ENCODE measurements at places on chromosomes 11 and 22.

- no peak for DNase-seq
Observed at GRCh38 chr11:134646561-134646960, 234.5 kb upstream of the B3GAT1 start.

DNA sequence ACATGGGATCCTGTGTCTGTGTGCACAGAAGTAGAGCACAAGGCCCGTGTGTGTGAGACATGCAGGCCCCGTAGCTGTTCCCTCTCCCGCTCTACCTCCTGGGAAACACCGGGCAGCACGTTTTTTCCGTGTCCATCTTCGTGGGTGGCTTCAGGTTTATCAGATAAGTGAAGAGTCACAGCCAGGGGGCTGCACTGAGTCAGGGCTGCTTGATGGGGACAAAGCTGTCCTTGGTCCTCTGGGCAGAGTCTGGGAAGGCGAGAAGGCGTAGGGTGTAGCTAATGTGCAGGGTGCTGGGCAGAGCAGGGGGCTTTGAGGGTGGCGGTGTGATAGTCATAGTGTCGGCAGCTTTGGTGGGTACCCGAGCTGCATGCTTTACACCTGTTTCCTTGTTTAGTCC is 23.7 kb downstream of the INCENP start:
- peak; percentile 15 for DNase-seq

GRCh38 chr11:114832532-114833125 is 154.3 kb downstream of the NXPE2 start:
- DNase-seq, result no peak

DNA sequence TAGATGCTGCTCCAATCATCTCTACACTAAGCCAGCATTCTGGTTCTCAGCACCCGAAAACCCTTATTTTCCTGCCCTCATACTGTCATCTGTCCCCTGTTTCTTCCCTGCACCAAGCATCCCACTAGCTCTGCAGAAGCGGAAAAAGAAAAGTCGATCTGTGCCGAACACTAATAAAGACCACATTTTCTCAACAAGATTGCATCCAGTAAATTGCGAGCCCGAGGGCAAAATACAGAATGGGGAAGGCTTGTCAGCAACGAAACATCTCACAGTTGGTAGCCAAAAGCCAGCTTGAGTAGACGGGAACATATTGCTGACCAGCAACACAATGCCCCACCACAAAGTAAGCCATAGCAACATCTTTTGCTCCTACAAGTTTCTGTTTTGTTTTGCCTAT is 227.4 kb downstream of the CADM1 start:
- no peak for DNase-seq

DNA sequence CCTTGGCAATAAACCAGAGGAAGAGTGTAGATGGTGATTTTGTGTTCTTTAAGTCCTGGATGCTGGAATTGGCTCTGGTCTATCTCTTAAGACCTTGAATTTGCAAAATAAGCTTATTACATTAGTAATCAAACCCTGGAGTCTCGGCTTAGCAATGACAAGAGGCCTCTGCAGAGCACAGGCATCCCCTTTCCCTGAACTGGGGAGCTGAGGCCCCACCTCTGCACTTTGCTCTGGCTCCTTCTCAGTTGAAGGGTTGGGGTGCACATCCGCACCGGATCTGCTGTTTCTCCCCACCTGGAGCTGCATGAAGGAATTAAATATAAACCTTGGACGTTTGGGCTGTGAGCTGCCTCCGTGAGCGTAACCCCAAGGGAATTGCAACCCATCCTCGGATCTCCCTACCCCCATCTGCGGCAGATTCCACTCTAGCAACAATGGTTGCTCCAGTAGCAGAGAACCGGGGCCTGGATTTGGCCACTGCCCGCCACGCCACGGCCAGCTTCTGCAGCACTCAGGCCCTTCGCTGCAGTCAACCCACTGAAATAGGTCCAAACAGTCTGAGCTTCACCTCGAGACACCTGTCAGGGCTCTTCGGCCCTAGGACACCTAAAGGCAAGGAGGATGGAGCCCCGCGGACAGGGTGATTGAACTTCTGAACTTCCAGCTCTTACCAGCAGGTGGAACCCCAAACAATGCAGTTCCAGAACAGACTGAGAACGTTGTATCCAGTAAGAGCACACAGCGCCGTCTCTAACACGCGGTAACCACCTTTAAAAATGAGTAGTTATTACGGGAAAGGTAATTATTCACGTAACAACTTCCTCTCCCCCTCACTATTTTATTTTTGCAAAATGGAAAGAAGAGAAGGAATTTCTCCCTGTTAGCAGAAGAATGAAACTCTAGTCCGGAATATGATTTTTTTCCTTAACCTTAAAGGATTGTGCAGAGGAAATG is 54.8 kb upstream of the CAPRIN1 start:
- DNase-seq, result peak; percentile 79

DNA sequence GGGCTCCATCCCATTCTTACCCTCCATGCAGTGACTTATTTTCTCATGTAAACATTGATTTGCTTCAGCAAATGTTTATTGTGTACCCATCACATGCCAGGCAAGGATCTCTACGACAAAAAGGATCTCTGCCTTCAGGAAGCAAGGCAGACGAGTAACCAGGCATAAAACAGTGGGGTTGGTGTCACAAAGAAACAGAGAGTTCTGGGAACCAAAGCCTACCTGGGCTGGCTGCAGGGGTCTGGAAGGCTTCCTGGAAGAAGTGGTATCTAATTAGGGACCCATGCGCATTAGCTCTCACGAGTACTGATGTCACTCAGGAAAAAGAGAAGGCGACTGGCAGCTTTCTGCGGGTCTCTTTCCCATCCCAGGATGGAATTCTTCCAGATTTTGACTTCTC is 44.5 kb downstream of the KIAA1671 start:
- DNase-seq, result no peak

GRCh38 chr11:104222464-104222863 is 58.5 kb upstream of the PDGFD start:
- no peak for DNase-seq

DNA sequence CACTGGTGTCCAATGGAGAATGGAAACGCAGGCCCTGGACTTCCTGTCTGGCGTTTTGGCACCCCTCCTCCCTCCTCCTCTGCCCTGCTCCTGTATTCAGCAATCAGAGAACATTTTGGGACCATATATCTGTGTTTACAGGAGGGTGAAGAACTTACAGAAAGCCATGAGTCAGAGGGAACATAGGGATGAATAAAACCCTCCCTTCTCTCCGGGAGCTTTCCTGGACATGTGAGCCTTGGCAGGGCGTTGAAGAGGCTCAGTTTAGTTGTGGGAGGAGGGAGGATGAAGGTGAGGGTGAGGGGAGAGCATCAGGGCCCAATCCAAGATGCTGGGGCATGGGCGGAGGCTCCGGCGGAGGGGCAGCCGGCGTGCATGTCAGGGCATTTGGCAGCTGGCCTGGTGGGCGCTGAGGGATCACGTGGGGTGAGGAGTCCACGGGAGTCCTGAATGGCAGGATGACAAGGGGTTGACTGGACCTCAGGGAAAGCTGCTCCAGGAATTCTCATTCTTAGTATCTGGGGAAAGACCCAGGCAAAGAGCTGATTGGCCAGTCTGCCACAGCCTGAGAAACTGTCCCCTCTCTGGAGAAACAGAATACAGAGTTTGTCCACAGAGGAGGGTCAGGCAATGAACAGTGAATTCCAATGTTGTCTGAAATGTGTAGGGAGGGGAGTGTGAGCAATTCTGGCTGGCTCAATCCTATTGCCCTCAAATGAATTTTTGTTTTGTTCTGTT is 28.9 kb downstream of the MICAL2 start:
- no peak for DNase-seq

DNA sequence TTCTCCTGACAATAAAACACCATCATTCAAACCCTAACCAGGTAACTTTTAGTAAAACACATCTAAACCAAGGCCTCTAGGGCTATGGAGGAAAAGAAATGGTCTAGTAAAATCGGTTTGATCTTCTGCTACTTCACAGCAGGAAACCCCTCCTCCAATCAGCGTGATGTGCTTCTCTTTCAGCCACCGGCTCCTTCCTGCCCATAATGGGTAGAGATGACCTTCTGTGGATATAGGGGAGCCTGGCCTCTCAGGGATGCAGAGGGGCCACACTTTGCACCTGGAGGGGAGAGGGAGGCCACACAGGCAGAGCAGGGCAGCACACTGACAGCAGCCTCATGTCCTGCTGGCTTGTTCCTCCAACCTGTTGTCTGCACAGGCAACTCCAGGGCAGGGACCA is 6.9 kb downstream of the EHD1 start:
- DNase-seq, result no peak

Measured in neural progenitor cell (in vitro differentiated cells).